ENCODE measurements at places on chromosomes 6 and 20.

DNA sequence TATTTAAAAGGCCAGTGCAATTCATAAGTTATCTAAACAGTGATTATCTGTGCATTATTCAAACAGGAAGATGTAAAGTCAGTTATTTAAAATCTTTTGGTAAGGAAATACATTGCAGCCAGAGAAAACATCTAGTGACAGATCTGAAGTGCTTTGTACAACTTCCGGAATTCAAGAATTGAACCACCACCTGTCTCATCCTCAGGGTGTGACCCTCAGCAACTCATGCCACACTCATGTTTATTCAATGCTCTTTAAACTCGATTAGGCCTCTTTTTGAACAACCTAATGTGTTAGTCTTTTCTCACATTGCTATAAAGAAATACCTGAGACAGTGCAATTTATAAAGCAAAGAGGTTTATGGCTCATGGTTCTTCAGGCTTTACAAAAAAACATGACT lies 62.6 kb upstream of the GGTLC1 start:
- DNase-seq: no peak

- DNase-seq: no peak
Observed at GRCh38 chr6:127385668-127386430, 42.4 kb upstream of the ECHDC1 start.

DNA sequence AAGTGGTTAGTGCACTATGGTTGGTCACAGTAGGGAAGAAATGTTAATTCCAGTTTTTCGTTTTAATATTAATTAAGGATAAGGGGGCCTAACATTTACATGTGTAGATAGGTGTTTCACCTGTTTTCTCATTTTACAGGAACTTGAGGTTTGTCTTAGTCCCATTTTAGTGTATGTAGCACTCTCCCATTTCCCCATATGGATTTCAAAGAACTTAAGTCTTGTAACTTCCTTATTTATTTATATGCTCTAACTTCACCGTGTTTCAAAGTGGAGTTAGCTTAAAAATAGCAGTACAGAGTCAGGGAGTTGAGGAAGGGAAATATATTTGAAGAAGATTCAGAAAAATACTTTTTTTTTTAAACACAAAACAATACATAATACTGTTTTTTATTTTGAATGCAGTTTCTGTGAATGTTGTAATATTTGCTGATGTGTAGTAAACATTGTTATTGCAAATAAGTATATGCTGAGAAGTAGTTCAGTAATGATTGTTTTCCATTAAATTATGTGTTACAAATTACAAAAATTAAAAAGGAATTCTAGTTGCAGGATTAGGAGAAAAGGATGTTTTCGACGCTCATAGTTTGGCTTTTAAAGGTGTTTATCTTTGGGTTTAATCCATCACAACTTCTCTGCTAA lies 3.5 kb downstream of the SCAF8 start:
- no peak for DNase-seq

DNA sequence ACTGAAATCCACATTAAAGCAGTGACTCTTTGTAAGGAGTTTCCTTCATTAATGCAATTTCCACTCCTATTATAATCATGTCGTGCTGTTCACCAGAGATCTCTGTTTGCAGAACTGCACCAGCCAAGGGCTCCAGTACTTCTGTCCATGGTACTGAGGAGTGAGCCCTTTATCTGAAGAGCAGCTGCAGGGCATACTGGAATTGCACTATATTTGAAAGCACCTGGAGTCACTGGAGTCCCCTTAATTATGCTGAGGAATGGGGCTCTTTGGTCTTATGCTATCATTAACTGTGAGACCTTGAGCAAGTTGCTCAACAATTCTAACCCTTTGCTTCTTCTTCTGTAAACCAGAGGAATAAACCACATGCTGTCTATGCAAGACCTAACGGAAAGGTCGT lies 61.7 kb upstream of the NUP153 start:
- DNase-seq: no peak

GRCh38 chr6:119830494-119831295 lies 481.1 kb upstream of the MAN1A1 start:
- no peak for DNase-seq

DNA sequence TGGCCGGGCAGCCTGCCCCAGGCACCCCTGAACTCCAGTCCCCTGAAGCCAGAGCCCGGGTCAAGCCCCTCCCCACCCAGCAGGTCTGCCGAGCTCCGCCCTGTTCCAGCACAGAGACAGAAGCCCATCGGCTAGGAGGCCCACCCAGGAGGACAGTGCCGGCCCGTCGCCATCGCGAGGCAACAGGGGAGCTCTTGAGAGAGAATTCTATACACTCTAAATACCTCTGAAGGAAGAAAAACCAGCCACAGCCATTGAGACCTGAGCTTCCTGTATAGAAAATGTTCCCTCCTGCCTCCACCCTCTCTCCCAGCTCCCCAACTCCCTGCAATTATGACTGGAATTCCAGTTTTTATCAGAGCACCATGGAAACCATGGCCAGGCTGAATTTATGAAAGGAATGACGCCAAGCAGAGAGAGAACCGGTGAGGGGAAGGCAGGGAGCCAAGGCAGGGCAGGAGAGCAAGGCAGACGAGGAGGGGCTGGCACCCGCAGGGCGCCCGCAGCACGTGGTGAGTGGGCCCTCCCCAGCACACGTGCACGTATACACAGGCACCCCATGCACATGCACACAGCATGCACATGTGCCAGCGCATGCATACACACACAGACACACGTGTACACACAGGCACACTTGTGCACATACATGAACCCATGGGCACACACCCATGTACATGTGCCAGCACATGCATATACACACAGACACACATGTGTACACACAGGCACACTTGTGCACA lies 27.6 kb upstream of the MRGBP start:
- no peak for DNase-seq

All from NCI-H1092 (cell line).